ENCODE measurements at places on chromosomes 6 and 20.

GRCh38 chr20:56689852-56690485 lies 60.9 kb downstream of the TFAP2C start:
- DNase-seq = no peak

- no peak for DNase-seq
Observed at GRCh38 chr6:37966801-37967200, 147.3 kb downstream of the ZFAND3 start.

DNA sequence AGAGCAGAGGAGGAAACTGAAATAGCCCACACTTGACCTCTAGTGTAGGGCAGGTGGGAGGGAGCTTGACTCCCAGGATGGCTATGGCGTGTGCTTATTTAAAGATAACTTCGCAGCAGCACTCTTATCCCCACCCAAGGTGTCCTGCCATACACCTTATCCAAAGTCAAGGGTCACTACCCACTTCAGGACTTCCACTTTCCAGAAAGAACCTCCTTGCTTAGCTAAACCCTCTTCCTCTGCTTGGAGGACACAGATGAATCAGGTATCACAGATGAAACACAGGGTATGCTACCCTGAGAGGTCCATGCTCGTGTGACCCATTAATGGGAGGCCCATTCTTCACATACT lies 2.3 kb downstream of the RIN2 start:
- DNase-seq = no peak

- DNase-seq = no peak
Observed at GRCh38 chr20:36405255-36405654, 99.1 kb downstream of the DLGAP4 start.

DNA sequence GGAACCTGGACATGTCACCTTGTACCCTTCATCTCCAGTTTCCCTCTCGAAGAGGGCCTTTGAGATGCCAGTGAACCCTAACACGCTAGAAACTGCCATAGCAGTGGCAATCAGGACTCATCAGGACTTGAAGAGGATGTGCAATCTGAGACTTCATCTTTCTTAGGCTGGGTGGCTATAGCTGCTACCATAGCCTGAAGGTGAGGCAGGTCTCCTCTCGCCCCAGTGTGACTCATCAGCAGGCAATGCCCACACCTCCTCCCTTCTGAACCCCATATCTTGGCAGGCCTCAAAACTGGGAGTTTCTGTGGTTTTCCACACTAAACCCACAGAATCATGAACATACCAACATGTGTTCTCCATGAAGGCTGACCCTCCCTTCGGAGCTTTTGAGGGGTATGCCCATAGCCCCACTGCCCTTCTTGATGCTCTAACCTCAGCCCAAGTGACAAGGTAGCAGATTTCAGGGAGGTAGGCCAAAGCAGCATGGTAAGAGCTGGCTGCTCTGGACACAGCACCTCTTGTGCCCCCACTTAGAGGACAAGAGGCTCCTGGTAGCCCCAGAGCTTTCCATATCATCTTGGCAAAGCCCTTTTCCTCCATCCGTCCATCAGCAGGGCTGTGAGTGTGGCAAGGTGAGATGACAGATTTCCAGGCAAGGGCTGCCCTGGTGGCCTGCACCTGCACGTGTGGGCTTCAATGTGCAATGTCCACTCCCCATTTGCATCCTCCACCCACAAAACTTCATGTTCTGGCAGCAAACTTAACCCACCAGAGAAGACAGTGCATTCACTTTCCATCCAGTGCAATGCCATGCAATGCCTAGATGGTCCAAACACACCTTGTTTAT lies 2.6 kb downstream of the BLCAP start:
- DNase-seq = no peak

DNA sequence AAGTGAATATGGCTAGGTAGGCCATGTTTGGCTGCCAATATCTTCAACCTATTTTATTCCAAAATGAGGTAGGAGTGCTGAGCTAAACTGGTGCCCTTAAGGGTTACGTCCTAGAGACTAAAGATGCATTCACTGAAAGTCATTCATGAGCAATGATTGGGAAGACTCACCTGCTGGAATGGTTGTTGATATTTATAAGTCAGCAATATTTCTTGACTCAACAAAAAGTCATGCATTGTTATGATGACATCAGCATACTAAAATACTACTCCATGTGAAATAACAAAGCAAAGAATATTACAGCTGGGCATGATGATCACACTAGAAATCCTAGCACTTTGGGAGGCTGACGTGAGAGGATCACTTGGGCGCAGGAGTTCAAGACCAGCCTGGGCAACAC lies 17.6 kb upstream of the NUP153 start:
- no peak for DNase-seq
